ENCODE measurements at places on chromosomes 1 and 21.

DNA sequence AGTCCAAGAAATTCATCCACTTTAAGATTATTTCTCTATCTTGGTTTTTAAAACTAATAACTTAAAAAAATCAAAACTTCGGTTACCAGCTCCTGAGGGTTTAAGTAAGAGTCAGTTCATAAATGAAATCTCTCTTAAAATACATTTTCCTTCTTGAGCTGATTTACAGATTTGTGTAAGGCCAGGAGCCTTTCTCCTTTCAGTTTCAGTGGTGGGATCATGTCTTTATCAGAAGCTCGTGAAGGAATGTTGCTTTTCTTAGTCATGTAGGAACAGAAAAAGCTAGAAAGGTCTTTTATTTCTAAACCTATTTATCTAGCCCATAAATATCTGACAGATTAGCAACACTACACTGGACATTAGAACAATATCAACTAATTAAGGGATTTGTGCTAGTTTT, 390.2 kb downstream of the GPATCH2 start:
- DNase-seq, result no peak

DNA sequence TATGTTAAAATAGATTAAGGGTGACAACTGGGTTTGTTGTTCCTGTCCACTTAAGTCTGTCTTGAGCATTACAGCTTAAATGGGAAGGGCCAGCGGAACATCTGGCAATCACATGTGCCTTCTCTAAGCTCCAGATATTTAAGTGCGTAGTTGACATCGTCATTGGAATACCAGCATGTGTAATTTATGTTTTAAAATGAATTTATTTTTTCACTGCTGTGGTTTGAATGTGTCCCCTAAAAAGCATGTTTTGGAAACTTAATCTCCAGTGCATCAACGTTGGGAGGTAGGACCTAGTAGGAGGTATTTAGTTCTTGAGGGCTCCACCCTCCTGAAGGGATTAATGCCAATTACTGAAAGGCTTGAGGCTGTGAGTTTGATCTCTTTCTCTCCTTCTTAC, 13.4 kb downstream of the ZCCHC17 start:
- DNase-seq, result no peak

DNA sequence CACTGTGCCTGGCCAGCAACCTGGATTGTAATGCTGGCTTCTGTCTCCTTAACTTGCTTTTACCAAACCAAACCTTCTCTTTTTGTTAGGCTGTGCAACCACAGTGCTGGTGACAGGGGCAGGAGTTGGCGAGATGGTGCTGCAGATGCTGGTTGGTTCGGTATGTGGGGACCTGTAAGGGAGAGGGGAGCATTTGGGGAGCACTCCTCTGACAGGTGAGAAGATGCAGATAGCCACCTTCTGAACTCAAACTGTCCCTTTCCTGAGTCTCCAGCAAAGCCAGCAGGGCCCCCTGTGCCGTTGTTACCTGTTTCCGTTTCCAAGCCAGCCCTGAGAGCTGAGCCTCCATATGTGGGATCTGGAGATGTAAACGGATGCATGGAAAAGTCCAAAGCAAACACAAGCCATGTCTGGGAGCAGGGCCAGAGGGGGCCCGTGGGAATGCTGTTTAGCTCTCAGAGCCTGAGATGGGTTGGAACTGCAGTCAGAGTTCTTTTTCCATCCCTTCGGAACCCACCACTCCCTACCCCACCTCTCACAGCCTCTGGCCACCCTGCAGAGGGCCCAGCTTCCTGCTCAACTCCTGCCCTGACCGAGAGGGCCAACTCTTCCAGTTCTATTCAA, 34.0 kb downstream of the ELK4 start:
- DNase-seq, result no peak

DNA sequence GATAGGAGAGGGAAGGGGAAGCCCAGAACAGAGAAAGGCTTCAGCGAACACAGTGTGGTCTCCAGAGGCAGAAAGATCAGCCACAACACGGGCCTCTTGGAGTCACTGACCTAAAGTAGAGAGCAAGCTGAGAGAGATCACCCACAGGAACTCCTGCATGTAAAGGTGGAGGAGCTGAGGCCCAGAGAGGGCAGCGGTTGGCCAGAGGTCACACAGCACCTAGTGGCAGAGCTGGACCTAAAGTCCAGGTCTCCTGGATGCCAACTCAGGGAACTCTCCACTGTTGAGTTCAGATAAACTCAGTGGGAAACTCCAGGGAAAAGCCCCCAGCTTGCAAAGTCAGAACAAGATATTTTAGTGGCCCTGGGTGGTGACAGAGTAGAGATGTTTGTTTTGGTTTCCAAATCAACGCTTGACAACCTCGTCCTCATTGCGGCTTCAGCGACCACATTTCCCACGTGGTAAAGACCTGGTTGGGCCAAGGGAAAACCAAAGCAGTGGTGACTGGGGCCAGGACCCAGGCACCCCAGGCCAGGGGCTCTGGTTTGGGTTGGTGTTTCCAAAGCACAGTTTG, 4.6 kb downstream of the IFFO2 start:
- DNase-seq, result no peak

DNA sequence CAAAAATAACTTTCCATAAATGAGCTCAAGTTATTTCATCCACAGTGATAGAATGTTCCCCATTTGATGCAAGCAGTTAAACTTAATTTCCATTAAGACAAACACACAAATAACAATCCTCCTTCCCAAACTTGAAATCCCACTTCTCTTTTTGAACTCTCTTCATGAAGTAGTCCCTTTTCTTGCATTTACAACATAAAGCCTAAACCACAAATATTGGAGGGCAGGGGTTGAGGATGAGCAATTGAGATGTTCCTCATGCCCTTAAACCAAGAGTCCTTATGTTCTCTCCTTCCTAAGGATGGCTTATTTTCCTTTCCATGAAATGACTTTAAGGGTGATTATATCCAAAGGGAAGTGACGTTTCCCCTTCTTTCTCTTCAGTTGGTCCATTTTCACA, 228.8 kb downstream of the DISC1 start:
- no peak for DNase-seq

- DNase-seq, result no peak
Observed at GRCh38 chr21:45076245-45076711, 1.9 kb downstream of the ADARB1 start.

- DNase-seq, result peak; percentile 64
Observed at GRCh38 chr1:66747501-66747900, 4.8 kb upstream of the DYNLT5 start.

DNA sequence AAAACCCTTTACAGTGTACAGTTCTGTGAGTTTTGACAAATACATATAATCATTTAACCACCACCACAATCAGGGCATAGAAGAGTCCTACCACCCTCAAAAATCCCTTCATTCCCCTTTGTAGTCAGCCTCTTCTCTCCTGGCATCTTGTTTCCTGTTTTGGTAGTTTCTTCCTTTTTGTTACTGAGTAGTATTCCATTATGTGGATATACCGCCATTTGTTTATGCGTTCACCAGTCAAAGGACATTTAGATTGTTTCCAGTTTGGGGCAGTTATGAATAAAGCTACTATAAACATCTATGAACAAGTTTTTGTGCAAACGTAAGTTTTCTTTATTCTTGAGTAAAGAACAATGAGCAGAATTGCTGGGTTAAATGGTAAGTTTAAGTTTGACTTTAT, 49.6 kb downstream of the RNF220 start:
- DNase-seq, result no peak

GRCh38 chr1:157993147-157993917, at the start of gene KIRREL1:
Gene KIRREL1, plus strand, starts transcription at chr1:157993645. Its CDS starts 32 bp downstream, at chr1:157993677.
- peak; percentile 34 for DNase-seq

GRCh38 chr1:22315315-22316078, 136.2 kb upstream of the ZBTB40 start:
- no peak for DNase-seq

DNA sequence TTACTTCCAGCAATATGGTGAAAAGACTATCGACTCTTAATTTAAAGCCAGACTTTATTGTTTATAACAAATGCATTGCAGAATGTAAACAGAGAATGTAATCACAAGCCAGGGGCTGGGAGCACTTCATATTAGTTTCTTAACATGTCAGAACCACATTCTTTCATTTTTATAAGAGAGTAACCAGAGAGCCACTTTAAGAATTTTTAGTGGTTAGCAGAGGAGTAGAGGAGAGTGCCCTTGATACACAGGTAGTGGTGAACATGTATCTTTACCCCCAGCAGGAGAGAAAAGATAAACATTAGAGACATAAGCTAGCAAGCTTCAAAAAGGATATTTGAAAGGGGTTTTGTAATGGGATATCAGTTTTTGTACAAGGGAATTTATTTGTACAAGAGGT, 11.1 kb downstream of the AMY2B start:
- DNase-seq, result no peak

DNA sequence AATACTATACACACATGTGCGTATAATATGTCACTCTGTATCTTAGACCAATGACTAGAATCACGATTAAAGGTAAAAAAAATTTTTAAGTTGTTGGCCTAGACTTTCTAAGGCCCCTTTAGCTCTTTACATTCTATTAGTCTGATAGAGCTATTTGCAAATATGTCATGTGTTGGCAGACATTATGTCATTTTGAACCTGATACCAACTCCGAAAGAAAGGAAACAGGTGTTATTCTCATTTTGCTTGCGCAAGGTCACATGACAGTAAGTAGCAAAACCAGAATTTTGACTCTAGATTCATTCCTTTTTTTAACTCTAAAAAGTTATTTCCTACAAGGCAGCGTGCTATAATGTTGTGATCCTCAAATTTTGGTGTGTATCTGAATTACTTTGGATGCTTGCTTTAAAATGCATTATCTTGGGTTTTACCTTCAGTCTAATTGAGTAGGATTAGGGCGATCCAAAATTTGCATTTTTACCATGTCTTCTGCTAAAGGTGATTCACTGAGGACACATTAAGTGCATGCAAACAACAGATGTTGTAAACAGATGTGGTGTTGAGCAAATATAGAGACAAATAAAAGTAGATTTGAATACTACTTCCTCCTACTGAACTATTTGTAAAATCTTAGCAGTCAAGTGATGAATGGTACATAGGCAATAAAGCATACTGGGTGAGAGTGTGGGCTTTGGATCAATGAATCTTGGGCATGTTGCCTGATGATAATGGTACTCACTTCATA, 63.5 kb upstream of the KIAA1614 start:
- no peak for DNase-seq

DNA sequence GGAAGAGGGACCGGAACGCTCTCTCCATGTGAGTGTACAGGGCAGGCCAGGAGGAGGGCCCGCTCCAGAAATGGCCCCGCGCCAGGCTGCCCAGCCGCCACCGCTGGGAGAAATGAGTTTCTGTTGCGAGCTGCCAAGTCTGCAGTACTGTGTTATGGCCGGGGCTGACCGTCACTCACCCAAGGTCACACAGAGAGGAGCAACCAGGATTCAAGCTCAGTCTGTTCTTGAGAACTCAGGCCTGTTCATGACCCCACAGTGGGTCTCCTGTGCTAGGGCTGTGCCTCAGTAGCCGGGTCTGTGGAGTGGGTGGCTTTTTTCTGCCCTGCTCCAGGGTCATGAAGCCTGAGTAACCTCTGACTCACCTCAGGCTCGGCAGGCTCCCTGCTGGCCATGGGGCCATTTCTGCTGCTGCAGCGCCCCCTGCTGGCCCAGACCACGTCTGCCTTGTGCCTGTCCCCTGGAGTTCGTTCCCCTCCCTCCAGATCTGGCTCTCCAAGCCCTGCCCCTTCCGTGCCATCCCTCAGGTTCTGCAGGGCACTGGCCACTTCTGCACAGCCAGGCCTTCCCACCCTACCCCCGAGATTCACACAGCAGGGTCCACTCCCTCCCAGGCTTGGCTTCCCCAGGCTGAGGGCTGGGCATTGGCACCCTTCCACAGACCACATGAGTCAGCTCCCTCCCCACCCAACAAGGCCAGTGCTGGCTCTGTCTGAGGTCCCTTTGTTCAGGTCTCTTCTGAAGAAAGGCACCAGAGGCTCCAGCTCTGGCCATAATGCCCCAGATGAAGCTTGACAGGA, 51.8 kb downstream of the EDN2 start:
- DNase-seq, result peak; percentile 78

DNA sequence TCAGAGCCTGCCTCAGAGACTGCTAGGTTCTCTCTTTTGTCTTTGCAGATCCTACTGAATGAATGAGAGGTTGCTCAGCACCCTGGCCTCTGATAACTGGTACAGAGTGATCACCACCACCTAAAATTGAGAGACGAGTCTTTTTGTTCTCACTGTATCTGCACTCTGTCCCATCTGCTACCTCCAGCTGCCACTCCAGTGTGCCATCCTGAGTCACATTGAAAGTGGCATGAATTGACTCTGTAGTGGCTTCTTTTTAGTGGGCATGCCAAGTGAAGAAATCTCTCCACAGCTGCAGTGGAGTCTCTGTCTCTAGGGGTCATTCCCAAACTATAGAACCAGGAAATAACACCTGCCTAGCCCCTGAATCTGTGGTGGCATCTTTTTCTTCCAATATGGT, 14.7 kb downstream of the CAMK1G start:
- no peak for DNase-seq

DNA sequence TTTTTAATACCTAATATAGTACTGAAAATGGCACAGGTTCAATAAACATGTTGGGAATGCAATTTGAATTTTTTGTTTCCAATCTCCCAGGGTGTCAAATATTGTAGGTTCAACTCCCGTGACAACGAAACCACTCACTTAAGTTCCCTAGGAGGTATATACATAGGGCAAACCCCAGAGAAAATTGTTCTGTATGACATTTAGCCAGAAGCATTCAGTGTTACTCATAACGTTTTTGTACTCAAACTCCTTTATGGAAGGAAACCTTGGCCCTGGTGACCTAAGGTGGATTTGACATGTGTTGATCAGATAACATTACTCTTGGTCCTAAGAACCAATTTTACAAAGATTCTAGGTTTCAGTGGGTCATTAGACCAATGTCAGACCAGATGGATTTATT, 110.6 kb downstream of the USP25 start:
- DNase-seq, result no peak

DNA sequence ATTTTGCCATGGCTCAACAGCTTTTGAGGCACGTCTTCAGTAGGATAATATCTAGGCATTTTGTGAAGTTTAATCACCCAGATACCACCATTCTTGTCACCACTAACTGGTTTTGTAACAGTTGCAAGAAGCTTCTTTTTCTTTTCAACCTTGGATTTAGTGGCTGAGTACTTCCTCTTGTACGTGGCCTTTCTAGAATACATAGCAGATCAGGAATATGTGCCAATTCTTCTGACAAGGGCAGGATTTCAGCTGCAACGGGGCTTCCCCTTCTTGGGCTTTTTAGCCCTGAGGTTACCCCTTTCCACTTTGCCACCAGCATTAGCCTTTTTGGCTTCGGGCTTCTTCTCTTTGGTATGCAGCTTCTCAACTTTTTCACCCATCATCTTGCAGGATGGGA, 79.3 kb upstream of the WARS2 start:
- DNase-seq, result no peak

GRCh38 chr1:119768778-119769177, at the start of gene HMGCS2:
Gene HMGCS2, minus strand, starts transcription at chr1:119768905. Its CDS starts 61 bp downstream, at chr1:119768844.
- no peak for DNase-seq

GRCh38 chr21:34977333-34977732, 71.8 kb downstream of the RUNX1 start:
- no peak for DNase-seq

- no peak for DNase-seq
Observed at GRCh38 chr1:205013683-205014367, 29.2 kb upstream of the CNTN2 start.

DNA sequence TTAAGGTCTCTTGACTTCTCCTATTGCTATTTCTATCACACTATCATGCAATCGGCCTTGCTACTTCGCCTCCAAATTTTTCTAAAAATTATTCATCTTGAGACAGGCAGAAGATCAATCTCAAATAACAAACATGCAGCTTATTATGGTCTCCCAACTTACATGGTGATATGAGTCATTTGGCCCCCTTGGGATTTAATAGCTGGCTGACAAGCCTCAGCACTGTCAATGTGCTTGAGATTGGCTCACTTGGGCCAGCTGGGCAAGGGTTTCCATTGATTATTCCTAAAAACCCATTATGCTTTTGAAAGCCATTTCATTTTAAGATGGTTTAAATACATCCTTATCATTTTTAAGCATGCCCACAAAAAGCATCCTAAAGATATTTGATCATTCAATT, 224.5 kb upstream of the NFIA start:
- DNase-seq, result no peak

Measured in HFFc6 (cell line).